ENCODE measurements at places on chromosomes 12 and 14.

- no peak for DNase-seq
Measured at GRCh38 chr12:42485823-42486222, 103.7 kb downstream of the PRICKLE1 start.

GRCh38 chr12:58138424-58138823, 197.1 kb downstream of the ATP23 start:
- DNase-seq = no peak

DNA sequence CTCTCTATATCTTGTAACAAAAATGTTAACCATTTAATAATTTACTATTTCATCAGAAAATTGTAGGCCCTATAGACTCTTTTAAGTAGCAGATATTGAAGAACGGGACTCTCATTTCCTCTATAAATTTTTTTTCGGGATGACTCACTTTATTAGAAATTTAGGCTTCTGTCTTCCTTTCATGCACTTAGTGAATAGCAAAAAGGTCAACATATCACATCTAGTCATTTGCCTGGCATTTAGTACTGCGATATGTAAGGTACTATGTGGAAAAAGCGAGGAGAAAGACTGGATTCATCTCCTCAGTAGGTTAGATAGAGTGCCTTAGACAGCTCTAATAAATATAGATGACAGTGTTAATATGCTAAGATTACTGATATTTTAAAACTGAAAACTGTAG, 166.3 kb upstream of the PTPRQ start:
- no peak for DNase-seq

DNA sequence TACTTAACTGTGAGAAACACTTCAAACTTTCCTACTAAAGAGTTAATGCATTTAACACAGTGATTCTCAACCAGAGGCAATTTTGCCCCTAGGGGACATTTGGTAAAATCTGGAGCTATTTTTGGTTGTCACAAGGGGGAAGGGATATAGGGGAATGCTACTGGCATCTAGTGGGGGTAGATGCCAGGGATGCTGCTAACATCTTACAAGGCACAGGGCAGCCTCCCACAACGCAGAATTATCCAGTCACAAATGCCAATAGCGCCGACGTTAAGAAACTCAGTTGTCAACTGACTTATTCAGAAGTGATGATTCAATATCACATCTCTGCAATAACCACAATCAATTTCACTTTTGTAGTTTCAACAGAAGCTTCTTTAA, 2.0 kb downstream of the EEA1 start:
- peak; percentile 3 for DNase-seq

DNA sequence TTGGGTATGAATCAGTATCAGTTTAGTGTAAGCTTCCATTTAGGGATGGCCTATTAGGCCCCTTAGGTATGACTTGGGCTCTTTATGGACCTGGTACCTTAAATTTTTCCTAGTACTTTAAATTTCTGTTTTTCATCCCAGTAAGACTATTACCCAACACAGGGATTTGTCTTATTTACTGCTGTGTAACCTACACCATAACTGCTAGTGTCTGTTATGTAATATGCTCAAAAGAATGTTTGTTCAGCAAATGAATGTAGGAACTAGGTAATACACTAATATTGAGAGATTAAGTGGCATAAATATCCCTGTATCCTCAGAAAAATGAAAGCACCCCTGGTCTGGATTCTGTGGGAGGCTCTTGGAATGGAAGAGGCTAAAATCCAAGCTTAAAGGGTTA, 63.7 kb upstream of the YARS2 start:
- no peak for DNase-seq

DNA sequence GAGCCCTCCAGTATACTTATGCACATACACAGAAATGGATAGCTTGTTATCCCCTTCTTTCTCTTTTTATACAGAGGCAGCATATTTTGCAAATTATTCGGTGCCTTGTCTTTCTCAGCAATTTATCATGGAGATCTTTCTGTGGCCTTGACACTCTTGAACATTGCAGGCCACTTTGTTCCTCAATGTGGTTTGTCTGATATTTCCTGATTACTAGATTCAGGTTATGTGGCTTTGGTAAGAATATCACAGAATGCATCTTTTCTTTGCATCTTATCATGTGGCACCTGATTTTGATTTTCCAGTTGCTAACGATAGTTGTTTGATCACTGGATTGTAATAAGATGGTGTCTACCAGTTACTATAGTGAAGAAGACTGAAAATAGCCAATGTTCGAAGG, 7.1 kb upstream of the SNRPF start:
- no peak for DNase-seq

GRCh38 chr14:89805501-89805900, 149.0 kb downstream of the EFCAB11 start:
- no peak for DNase-seq

- no peak for DNase-seq
Measured at GRCh38 chr12:88111074-88111652, 30.7 kb downstream of the CEP290 start.

DNA sequence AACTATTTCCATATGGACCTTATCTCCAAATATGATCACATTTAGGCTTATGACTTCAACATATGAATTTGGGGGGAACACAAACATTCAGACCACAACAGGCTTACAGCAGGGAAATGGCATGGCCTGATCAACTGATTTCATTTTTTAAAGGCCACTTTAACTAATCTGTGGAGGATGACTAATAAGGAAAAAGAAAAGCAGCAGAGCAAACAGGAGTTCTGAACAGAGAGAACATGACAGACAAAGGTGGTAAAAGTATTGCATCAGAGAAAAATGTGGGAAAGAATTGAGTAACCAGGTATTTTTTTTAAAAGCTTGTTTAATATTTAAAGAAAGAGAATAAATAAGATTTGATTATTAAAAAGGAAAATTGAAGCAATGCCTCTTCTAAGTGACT, 366.1 kb upstream of the TMPO start:
- no peak for DNase-seq

GRCh38 chr12:25590011-25590721, 37.1 kb upstream of the LMNTD1 start:
- DNase-seq = no peak

DNA sequence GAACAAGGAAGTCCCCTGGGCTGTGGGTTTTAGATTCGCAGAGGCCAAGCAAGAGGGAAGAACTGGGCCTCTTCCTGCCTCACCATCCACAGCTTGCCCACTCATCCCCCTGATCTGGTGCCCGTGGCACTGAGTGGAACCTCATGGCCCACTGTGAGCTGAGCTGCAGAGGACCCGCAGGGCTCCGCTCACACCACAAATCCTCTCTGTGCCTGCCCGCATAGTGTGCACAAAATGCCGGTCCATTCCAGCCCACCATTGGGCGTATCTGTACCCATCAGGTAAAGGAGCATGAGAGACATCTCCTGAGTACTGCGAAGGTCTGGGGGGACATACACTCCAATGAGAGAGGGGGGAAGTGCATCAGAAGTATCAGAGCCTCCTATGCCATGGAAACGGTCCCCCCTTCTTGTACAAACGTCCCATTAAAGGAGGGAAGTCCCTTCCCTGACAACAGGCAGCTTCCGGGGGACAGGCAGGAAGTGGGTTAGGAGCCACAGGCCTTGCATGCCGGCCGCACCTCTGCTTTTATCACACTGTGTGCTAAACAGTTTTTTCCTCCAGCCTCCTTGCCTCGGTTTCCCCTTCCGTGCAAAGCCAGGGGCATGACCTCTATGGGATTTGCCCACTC, 309.4 kb upstream of the DIO3 start:
- DNase-seq = no peak

DNA sequence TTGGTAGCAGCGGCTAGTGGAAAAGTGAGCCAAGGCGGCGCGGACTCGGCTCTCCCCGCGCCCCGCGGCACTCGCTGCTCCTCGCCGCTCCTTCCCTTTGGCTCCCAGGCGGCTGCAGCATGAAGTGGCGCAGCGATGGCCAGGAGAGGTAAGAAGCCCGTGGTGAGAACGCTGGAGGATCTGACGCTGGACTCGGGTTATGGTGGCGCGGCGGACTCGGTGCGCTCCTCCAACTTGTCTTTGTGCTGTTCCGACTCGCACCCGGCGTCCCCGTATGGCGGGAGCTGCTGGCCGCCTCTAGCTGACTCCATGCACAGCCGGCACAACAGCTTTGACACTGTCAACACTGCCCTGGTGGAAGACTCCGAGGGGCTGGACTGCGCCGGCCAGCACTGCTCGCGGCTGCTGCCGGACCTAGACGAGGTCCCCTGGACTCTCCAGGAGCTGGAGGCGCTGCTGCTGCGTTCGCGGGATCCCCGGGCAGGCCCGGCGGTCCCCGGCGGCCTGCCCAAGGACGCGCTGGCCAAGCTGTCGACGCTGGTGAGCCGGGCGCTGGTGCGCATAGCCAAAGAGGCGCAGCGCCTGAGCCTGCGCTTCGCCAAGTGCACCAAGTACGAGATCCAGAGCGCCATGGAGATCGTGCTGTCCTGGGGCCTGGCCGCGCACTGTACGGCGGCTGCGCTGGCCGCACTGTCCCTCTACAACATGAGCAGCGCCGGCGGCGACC, 225.6 kb upstream of the CRY1 start:
- no peak for DNase-seq

DNA sequence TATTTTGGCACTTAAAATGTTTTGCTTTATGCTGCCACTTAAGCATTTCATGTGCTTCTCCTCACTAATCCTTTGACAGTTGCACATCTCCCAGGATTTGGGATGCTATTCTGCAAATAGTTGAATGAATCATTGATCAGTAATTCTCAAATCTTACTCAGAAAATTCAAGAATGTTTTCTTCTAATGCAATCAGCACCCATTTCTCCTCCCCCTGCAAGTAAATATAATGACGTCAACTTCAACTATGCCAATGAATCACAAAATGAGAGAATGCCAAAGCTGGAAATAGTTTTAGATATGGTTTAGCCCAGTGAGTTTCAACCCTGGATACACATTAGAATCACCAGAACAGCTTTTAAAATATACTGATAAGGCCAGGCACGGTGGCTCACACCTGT, 2.1 kb upstream of the BLOC1S1 start:
- DNase-seq = no peak

DNA sequence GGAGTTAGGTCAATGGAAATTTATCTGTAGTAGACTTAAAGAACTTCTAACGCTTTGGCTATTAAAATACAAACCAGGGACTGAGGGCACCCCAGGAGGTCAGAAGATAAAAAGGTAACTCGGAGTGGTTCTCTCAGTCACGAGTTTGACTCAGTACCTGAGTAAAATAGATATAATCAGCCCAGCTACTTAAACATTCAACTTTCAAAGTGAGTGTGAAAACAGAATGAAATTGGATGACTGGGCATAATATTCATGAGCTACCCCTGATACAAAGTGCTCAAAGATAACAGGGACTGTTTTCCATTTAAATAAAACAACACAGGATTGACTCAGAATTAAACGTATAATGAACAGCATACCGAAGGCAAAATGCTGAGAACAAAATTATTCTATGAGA, 75.0 kb downstream of the FOXN3 start:
- DNase-seq = no peak

DNA sequence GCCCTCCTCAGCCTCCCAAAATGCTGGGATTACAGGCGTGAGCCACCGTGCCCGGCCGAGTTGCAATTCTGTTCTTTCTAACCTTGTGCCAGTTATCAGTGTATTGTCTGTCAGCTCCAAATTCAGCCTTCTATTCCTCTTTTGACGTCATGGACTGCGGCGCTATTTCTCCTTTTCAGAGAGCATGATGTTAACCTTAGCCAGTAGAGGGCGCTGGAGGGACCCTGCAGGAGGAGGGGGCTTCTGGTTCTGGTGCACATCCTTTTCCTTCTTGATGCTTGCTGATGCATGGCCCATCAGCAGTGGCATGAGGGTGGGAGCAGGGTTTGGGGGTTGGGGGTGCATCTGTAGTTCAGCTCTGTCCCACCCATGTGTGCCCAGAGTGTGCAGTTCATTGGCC, 179.3 kb upstream of the RMST start:
- DNase-seq = no peak

GRCh38 chr14:98906123-98906995, 365.6 kb downstream of the BCL11B start:
- DNase-seq = no peak

- no peak for DNase-seq
Measured at GRCh38 chr12:49535921-49536525, 2.8 kb upstream of the KCNH3 start.

- DNase-seq = no peak
Measured at GRCh38 chr12:51395283-51396230, 4.4 kb upstream of the GALNT6 start.

DNA sequence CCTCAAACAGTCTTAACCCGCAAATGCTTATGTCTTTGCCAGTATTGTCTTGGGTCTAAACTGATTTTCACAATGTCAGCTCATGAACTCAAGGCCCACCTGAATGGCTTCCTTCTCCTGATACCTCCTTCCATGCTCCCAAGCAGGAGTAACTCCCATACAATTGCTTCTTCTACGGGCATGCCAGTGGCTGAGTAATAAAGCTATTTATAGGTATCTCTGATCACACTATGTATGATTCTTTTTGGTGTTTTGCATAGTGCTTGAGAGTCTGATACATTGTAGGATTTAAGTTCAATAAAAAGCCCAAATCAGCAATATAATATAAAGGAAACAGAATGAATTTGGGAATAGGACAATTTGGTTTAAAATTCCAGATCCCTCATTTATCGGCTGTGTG, 235.0 kb upstream of the DCN start:
- DNase-seq = no peak

All from activated T-helper 1 cell treated with Interleukin-2 at 50 U/mL for 16 hours (primary cell).